ENCODE measurements at places on chromosomes 12 and 14.

DNA sequence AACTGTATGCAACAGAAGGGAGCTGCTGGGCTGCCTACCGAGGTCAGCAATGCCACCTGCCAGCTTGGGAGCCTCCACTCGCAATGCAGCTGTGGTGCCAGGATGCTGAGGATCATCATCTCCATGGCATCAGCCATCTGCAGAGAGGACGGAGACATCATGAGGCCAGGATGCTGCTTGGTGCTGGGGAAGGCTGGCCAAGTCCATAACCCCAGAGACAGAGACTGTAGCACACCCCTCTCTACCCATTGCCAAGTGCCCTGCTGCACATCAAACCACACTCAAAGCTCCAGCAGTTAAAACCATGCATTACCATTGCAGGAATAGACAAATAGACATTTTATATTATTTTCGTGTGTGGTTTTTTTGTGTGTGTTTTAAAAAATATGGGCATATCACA, 43.5 kb downstream of the SVOP start:
- no peak for DNase-seq

- no peak for DNase-seq
Measured at GRCh38 chr14:55131370-55132137, 2.5 kb downstream of the LGALS3 start.

GRCh38 chr14:99884834-99885648, 91.8 kb downstream of the EML1 start:
- no peak for DNase-seq

DNA sequence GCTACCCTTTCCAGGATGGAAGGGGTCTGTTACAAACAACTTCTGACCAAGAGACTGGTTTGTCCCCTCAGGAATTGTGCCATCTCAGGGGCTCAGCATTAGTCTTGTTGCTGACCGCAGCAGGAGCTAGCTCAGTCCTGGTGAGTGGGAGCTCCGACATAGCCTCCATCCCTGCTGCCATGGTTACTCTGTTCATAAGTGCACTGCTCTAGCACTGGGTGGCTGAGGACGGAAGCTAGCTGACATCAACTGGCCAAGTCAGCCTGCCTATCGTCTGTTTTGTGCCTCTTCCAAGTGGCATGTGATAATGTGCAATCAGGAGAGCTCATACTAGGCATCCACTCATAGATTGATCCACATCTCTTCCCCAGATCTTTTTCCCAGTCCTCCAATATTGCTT, 7.5 kb downstream of the SLC17A8 start:
- no peak for DNase-seq

DNA sequence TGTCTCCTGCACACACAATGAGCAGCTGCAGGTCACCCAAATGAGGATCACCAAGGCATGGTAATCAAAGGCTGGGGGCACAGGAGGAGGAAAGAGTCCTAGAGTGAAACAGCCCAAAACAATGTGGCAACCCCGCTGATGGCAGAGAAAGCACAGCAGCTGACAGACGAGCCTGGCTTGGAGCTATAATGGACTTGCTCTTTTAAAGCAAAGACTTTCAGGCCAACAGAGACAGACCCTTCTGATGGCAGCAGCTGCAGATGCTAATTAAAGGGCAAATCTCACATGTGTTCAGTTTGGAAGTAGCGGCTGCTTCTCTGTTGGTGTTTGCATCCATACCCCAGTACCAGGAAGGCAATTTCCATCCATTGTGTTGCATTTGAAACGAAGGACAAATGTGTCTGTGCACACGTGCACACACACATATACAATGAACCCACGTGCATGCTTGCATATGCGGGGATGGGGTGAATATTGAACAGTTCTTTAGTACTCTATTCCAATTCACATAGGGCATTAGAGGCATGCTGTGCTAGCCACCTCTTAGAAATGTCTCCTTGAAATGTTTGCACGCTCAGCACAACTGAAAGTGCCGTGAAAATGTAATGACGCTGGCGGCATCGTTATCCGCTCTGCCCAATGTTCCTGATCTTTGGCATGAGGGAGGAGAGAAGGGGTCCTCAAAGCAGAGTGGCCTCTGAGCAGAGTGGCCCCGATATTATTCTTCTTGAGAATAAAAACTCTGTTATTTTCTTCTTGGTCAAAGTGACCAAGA, 38.1 kb downstream of the CIT start:
- DNase-seq: no peak

- peak; percentile 91 for DNase-seq
Measured at GRCh38 chr12:51172515-51173431, at the start of gene TFCP2. Gene TFCP2 (minus strand): TSS chr12:51173135. CDS start chr12:51172422, 713 bp downstream.

DNA sequence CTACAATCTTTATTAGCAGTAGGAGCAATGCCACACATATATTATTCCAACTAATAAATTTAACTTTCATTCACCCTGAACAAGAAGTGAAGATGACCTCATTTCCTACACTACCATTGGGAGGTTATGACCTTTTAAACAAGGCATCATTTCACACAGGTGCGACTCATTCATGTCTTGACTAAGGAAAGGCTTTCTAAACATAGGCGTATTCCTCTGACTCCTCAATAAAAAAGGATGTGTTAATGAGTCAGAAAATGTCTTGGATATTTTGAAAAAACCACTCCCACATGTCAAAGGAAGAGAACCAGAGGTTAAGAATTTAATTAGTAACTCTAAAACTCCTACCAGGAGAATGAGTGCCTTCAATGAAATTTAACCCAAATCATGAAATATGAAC, 115.2 kb downstream of the PRICKLE1 start:
- DNase-seq: no peak

- DNase-seq: no peak
Measured at GRCh38 chr14:66114071-66114470, 372.1 kb upstream of the CCDC196 start.

- DNase-seq: no peak
Measured at GRCh38 chr14:62778310-62778709, 266.9 kb downstream of the KCNH5 start.

DNA sequence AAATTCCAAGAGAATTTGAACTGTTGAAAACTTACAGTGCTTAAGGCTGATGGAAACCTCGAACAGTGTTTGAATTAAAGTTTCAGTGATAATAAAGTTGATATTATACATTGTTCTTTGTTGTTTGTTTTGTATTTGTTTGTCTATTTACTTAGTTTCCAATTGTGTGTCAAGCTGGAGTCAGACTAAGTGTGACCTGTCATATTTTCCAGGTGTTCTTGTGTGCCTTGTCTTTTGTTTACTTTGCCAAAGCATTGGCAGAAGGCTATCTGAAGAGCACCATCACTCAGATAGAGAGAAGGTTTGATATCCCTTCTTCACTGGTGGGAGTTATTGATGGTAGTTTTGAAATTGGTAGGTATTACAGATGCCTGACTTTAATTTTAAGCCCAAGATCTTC, 6.0 kb downstream of the SLCO1C1 start:
- no peak for DNase-seq

DNA sequence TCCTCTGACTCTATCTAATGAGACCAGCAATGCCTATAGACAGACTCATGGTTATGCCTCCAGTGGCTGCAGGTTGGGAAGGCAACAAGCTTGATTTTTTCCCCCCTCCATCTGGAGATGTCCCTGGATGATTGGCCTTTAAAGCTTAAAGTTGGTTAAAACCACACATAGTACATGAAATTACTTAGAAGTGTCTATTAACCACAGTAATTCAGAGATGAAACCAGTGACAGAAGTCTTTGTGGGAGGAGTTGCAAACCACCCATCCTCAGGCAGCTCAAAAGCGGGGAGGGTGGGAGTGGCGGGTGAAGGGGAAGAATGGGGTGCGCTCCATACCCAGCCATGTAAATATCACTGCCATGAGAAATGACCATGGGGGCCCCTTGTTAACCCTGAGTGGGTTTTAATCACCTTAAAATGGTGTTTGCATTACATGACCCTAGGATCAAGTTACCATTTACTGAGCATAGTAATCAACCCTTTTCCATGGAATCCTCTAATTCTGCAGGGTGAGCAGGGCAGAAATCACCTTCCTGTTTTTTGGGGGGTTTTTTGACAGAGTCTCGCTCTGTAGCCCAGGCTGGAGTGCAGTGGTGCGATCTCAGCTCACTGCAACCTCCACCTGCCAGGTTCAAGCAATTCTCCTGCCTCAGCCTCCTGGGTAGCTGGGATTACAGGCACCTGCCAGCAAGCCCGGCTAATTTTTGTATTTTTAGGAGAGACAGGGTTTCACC, 133.5 kb downstream of the FOXN3 start:
- DNase-seq: peak; percentile 43
